ENCODE measurements at places on chromosomes 5 and 9. TPM values are rescaled to one million over a fixed set of nuclear protein-coding genes. Genes with fewer than 3 reads are reported as not detected.

Gene CDKN2B-AS1
- total RNA-seq = not detected

Gene CCNJL
- 14.3 TPM for total RNA-seq

Gene TIMD4
- total RNA-seq = 1.2 TPM

Gene CFAP157
- total RNA-seq = not detected

Gene OR1Q1
- not detected for total RNA-seq

Gene TICAM2
- 1.3 TPM for total RNA-seq

Gene GAPVD1
- total RNA-seq = 18.9 TPM

Gene SH3RF2
- 3.1 TPM for total RNA-seq

Gene SPAG8
- total RNA-seq = 0.72 TPM

Gene SLCO4C1
- total RNA-seq = 0.04 TPM

Gene ANKRD31
- 0.06 TPM for total RNA-seq

Gene CSNK1A1
- 131 TPM for total RNA-seq

Gene C1QTNF2
- total RNA-seq = not detected

Gene ENHO
- 2.9 TPM for total RNA-seq

Data from A549 treated with ZK216348 at 1 μM for 4 hours (cell line).